ENCODE measurements at places on chromosomes 16 and 17.

DNA sequence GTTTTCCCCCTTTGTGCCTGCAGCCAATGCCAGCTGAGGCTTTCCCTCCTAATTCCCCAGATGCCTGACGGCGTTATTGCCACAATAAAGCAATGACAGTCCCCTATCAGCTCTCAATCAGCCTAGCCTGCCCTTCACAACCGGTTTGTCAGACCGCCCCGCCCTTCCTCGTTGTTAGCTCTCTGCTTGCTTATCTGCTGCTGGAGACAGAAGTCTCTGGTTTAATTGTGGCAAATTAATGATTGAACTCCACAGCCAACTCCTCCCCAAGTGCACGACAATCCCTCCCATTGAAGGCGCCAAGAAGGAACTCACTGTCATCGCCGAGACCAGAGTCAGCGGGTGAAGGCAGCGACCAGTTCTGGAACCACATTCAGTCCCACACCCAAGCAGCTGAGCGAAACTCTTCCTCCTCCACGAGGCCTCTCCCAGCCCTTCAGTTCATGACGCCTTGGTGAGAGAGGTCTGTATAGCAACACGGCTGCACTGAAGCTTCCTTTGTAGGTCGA, 474.4 kb downstream of the SLC39A11 start:
- no peak for DNase-seq

DNA sequence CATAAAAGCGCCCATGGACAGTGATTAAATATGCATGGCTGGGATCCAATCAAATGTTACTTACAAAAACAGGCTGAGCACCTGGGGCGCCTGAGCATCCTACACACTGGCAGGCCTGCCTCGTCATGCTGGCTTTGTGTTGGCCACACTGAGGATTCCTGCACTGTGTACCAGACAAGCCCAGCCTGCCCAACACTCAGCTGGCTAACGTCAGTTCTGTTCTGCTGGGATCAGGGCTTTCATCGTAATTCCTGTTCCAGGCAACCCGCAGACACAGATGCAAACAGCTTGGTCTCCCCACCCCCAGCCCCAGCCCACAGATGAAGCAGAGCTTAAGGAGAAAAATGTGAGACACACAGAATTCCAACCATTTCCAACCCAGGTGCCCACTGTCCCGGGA, 30.7 kb downstream of the PIMREG start:
- no peak for DNase-seq

GRCh38 chr16:22188595-22189442, 17.3 kb upstream of the EEF2K start:
- DNase-seq, result no peak

DNA sequence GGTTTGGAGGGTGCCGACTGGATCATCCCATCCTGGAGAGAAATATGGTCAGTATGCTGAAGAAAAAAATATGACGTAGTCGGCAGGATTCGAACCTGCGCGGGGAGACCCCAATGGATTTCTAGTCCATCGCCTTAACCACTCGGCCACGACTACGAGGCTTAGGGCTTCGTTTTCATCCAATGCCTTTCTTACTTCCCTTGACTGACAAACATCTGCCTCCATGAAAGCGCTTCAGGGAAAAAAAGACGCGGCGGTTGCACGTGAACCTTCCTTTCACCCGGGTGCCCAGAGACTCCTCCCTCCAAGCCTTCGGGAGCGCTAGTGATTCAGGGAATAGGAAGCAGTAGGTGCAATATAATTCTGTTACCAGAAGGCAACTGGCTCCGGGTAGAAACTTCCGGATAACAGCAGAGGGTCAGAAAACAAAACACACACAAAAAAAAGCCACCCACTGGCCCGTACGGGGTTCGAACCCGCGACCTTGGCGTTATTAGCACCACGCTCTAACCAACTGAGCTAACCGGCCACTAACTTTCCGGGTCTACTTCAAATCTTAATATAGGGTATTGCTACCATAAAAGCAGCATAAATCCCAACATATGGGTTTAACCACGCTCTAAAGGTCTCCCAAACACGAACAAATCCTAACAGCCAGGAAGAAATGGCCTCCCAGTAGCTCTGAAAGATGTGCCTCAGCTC, 16.3 kb upstream of the AURKB start:
- DNase-seq, result peak; percentile 67

DNA sequence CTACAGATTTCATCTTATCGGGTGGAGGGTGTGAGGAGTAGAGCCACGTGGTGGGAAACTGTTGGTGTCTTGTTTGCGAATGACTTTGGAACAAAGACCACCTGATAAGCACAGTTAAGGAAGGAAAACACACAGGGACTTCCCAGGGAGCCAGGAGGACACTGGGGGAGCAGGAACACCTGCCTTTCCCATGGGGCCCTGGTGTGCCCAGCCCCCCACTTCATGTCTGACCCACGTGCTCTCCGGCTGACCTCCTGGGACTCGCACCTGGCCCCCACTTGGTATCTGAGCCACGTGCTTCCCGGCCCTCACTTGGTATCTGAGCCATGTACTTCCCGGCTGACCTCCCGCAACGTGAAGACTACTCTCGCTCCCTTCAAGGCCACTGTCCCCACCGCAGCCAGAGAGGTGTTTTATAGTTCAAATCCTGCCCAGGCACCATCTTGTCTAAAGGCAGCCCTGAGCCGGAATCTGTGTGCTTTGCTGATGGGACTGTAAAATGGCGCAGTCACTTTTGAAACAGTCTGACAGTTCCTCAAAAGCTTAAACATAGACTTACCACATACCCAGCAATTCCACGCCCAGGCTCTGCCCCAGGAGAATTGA, 5.4 kb upstream of the CSNK1D start:
- no peak for DNase-seq

- no peak for DNase-seq
Measured at GRCh38 chr16:50771366-50771765, 29.5 kb downstream of the CYLD start.

DNA sequence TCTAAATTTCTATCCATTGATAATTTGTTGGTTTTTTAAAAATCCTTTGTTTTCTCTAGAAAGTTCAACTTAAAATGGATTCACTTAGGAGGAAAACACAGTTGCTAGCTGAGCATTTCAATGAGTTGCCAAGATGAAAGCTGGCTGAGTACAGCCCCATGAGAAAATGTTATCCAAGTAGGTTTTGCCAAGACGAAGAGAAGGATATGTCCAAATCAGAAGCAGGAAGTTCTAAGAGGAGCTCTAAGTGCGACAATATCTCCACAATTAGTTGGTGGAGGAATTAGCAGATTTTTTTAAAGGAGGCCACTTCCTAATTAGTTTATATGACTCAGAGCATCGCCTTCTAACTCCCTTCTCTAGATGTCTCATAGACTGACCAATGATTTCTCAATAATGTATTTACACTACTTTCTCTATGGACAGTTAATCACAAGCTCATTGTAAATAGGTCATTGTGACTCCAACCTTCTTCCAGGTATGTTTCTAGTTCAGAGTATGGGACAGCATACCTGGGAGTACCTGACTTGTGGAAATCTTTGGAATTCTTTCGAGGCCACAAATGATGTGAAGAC, 873.3 kb upstream of the SOX9 start:
- no peak for DNase-seq

DNA sequence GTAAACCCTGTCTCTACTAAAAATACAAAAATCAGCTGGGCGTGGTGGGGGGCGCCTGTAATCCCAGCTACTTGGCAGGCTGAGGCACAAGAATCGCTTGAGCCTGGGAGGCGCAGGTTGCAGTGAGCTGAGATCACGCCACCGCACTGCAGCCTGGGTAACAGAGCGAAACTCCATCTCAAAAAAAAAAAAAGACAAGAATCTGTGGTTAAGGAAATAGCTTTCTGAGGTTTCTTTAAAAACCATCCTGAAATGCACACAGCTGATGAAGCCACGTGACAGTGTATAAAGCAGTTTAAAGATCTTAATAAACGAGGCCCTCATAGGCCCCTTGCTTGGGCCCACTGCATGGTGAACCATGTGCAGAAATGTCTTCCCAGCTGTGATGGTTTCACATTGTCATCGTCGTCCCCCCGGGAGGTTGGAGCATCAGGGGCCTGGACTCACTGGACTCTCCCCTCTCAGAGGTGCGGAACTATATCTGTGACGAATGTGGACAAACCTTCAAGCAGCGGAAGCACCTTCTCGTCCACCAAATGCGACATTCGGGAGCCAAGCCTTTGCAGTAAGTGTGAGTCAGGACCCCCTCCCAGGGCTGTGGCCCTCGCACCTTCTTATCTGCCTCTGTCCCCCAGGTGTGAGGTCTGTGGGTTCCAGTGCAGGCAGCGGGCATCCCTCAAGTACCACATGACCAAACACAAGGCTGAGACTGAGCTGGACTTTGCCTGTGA, 16.2 kb downstream of the ZNF276 start:
- no peak for DNase-seq

GRCh38 chr16:9761870-9762269, 420.4 kb downstream of the GRIN2A start:
- DNase-seq, result no peak

GRCh38 chr17:43171586-43172487, 823 bp downstream of the NBR1 start:
- no peak for DNase-seq

GRCh38 chr16:24318680-24319079, 62.5 kb downstream of the CACNG3 start:
- DNase-seq, result no peak

- no peak for DNase-seq
Measured at GRCh38 chr16:48279199-48279598, 31.9 kb upstream of the ABCC11 start.

DNA sequence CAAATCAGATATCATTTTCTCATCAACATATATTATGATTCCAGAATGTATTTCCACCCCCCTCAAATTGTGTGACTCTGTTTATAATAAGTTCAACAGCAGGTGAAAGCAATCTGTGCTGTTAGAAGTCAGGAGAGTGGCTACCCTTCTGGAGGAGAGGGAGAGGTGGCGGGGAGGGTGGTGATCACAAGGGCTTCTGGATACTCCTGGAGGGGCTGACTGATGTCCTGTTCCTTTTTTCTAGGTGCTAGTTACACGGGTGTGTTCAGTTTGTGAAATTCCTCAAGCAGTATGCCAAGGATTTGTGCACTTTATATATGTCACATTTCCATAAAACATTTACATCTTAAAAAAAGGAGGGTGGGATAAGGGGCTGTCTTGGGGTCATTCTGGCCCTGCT, 119.1 kb downstream of the IRF8 start:
- no peak for DNase-seq

GRCh38 chr16:10514369-10515055, 65.9 kb downstream of the EMP2 start:
- DNase-seq, result no peak

DNA sequence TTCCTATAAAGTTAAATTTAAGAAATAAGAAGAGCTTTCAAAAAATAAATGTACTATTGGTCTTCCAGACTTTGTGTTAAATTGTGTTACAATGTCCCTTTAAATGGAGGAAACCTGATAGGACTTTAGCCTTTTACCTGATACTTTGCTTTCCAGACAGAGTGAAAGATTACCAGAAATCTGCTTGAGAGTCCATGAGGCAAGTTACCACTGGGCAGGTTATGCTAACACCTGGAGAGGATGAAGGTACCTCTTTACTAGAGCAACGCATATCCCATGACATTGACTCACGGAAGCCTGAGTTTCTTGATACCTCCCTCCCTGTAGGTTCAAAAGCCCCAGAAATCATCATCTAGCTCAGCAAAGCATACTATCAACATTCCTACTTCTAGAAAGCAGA, 143.9 kb upstream of the C17orf78 start:
- no peak for DNase-seq

DNA sequence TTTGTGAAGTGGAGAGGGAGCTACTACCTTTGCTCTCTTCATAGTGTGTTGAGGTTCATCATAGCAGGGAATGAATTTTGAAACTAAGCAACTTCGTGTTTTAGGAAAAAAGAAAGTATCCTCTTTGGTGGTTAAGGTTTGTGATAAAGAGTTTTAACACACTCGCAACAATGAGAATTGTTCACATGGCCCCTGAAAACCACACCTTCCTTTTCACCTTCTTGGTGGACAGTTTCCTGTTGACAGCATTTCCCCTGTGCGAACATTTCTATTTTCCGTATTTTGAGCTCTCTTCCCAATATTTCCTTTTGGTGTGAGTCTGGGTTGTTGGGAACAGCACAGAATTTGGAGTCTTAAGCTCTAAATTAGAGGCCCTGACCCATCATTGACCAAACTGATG, 3.8 kb downstream of the OR4D2 start:
- DNase-seq, result no peak

DNA sequence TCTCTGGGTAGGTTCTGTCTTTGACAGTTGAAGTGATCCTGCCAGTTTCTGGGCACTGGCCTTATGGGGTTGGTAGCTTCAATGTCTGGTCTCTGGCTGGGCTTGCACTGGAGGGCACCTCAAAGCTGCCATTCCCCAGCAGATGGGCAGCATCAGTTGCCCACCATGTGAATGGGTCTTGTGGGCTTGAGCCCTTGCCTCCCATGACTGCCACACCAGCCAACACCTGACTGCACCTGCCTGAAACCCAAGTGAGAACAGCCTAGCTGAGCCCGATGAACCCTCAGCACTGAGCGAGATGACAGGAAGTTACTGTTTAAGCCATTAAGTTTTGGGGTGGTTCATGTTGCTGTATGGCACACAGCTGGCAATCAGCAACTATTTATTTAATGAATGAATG, 69.1 kb upstream of the AXIN2 start:
- no peak for DNase-seq
